Stimulated activated CD8-positive, alpha-beta memory T cell treated with anti-CD3 and anti-CD28 coated beads, Interleukin-2, amount 100 ng/mL, for 1 hour (primary cell): ENCODE measurements at places on chromosomes 11 and 22.

GRCh38 chr11:110984147-110984546 lies 261.4 kb upstream of the POU2AF2 start:
- DNase-seq = no peak

DNA sequence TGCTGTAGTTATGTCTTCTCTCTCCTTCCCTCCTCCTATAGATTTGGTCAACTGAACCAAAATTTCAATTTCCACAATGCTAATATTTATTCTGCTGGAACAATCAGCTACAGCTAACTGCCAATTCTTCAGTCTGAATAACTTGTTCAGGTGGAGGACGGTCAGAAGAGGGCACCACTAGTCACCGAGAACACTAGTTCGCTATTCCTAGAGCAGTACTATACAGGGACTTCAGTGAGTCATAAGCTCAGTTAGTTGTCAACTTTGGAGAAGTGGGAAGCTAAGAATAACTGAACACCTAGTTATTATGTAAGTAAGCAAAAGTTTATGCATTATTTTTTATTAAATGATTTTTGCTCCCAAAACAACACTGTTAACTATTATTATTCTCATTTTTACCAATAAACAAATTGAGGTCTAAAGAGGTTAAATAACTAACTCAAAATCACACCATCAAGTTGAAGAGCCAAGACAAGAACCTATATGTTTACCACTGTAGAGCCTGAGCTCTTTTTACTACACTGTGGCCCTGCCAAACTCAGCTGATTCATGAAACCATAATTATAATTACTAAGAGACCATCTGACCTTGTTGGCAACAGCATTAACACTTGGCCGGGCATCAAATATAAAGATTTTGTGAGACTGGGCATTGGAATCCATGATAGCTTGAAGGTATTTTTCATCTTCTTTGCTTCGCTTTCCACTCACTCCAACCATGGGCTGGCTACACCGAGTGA lies 59.0 kb downstream of the CEP57 start:
- DNase-seq = no peak

DNA sequence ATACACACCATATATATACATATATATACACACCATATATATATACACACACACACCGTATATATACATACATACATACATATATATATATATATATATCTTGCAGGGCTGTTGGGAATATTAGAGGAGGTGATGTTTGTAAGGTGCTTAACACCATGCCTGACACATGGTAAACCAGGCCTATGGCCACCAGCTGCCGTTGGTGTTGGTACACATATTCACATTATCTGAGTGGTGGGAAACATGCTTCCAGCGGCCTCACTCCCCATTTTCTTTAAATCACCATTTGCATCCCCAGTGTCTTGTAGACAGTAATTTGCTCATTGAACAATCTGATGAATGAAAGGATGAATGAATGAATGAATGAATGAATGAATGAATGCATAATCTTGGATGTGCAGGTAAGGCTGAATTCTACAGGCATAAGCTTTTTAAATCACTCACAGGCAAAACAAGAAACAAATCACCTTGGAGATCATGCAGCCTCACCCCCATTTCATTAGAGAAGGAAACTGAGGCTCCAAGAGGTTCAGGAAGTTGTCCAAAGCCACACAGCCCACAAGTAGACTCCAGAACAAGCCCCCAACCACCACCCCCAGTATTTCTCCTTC lies 527.8 kb downstream of the MIAT start:
- DNase-seq = no peak

GRCh38 chr22:35524966-35525686 lies 15.5 kb upstream of the RASD2 start:
- DNase-seq = no peak

DNA sequence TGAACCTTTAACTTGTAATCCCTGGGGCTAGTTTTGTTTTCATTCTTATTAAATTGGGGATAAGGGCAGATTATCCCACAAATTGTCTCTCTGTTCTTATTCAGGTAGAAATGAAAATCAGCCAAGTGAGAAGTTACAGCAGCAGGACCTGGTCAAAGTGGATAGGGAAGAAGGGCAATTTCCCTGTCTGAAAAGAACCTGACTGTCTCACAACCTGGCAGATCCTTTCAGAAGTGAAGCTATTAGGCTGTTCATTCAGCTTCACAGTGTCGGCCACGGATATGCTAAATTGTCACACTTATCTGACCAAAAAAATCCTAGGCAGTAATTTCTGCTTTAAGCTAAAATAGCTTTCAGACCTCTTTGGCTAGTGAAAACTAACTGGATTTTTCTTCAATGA lies 712.6 kb upstream of the ANO5 start:
- no peak for DNase-seq

GRCh38 chr11:77302752-77303151 lies 1.3 kb upstream of the GDPD4 start:
- no peak for DNase-seq

DNA sequence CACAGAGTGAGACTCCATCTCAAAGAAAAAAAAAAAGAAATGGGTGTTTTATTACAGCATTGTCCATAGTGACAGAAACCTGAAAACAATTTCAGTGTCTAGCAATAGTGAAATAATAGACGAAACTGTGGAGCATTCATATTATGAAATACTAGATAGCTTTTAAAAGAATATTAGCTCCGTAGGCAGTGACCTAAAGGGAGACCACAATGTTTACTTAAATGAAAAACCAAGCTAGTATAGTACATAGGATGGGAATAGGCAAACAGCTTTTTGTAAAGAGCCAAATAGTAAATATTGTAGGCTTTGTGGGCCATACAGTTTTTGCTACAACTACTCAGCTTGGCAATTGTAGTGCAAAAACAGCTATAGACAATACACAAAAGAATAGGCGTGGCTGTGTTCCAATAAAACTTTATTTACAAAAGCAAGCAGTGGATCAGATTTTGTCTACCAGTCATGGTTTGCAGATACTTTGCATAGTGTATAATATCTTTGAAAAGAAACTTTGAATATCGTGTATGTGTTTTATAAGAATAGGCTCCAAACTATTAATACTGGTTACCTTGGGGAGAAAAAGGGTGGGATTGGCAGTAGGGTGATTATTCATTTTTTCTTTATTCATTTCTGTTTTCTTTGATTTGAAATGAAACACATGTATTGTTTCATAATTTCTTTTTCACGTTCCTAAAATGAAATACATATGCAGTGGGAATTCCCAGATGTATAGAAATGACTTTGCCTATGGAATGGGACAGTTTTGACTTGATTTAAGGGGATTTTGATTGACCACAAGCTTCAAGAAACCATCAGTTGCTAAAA lies 50.7 kb downstream of the PRR5L start:
- no peak for DNase-seq

- no peak for DNase-seq
Measured at GRCh38 chr11:28142724-28143123, 34.5 kb downstream of the METTL15 start.

- DNase-seq = no peak
Measured at GRCh38 chr11:46366661-46367161, 14.8 kb upstream of the MDK start.

DNA sequence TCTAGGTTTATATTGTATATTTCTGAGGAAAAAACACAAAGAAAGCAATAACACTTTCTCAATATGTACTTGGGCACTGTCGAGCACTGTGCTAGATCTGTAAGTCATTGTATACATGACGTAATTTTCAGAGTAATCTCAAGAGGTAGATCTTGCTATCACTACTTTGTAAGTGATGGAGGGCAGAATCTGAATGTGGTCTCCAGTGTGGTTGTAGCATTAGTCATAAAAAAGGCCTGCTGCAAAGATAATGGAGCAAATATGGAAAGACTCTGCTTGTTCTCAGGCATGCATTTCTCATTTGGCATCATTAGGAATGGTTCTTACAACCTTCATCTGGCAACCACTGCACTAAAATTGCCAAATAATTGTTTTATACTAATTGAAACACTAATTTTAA lies 419.8 kb upstream of the CCDC179 start:
- DNase-seq = no peak

- DNase-seq = no peak
Measured at GRCh38 chr11:26948881-26949280, 45.0 kb upstream of the FIBIN start.

- DNase-seq = no peak
Measured at GRCh38 chr11:134244593-134244992, 8.6 kb downstream of the THYN1 start.
